Pancreas (tissue), 10 donors: ENCODE measurements at places on chromosomes 12 and 14. TPM values are rescaled to one million over a fixed set of nuclear protein-coding genes. Genes with fewer than 3 reads are reported as not detected.

The PCBP2 gene
- 266 TPM for polyA plus RNA-seq

The ACOT6 gene
- polyA plus RNA-seq: not detected

The SLCO1B3 gene
- 0.07 TPM for polyA plus RNA-seq

The ITGA7 gene
- 30.1 TPM for polyA plus RNA-seq

The CATSPERB gene
- polyA plus RNA-seq: 24.9 TPM

The C12orf56 gene
- 0.19 TPM for polyA plus RNA-seq
